ENCODE measurements at places on chromosomes 4 and X.

DNA sequence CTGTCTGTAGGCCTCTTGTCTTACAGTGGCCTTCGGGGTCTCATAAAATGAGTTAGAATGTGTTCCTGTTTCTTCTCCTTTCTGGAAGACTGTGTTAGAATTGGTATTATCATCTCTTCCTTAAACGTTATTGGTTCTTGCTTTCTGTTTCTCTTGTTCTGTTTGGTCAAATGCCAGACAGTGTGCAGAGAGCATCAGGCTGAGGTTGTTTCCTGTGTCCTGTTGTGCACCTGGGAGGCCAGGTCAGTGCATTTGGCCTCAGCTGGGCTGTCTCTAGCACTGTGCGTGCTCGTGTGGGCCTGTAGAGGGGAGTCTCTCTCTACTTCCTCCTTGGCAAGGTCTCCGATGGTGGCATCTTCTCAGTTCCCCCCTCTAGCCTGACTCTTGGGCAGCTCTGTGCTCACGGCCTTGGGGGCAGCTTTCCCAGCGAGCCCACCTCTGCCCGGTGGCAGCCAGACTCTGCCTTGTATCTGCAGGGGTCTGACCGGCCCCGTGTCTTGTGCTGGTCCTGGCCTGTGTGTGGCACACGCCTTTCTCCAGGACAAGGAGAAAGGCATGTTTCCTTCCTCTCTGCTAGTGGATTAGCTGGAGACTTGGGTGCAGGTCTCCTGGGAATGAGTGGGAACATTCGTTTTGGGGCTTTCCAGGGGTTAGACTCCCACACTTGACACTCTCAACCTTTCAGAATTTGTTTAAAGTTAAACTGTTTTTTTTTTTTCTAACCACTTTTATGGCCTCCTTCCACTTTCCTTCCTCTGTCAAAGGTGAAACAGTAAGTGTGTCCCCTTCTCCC, 62.3 kb downstream of the FAM193A start:
- DNase-seq = no peak

- DNase-seq = no peak
Measured at GRCh38 chr4:24112466-24112865, 222.6 kb upstream of the PPARGC1A start.

GRCh38 chrX:73817393-73818199, 254.6 kb downstream of the CHIC1 start:
- no peak for DNase-seq

- DNase-seq = no peak
Measured at GRCh38 chr4:113440371-113440770, 321.2 kb downstream of the CAMK2D start.

DNA sequence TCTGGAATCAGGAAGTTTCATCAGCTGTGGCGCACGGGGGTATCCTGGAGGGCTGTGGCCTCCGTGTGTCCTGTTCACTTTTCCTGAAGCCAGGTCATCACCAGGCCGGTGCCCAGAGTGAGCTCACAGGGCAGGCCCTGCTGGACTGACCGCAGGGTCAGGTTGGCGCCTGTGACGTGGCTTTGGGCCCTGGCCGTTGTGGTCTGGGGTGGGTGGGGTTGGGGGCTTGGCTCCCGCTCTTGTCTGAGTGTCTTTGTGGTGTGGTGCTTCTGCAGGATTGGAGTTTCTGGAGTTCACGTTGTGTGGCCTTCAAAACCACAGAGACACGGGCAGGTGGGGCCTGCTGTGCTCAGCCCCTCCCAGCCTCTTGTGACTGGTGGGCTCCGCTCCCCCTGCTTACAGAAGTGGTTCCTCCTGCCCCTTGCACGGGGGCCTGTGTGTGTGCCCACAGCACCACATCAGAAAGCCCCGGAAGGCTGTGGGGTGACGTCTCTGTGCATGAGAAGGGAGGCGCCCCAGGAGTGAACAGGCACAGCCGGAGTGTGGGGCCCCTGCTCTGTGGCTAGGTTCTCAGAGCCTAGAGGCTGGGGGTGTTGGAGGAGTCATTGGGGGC, 9.5 kb downstream of the RGS12 start:
- peak; percentile 62 for DNase-seq

- DNase-seq = no peak
Measured at GRCh38 chr4:111639120-111639690, 506.0 kb upstream of the FAM241A start.

GRCh38 chrX:6961286-6962005, 186.1 kb upstream of the STS start:
- DNase-seq = no peak

DNA sequence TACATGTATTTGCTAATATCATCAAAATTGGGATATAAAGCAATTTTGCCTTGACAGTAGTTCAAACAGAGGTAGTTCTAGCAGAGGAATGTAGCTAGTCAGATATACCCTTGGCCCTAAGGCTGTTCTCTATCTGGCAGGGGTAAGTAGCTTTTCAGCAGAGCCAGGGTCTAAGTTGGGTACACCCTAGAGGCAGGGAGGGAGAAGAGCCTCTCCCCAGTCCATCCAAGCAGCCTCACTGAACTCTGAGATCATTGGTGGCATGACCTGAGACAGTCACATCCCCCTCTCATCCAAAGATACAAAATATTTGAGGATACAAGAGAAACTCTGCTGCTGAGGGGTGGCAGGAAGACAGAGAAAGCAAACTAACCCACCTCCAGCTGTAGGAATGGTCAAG, 343.7 kb downstream of the DHX15 start:
- no peak for DNase-seq

- no peak for DNase-seq
Measured at GRCh38 chr4:72975488-72975784, 94.1 kb downstream of the COX18 start.

DNA sequence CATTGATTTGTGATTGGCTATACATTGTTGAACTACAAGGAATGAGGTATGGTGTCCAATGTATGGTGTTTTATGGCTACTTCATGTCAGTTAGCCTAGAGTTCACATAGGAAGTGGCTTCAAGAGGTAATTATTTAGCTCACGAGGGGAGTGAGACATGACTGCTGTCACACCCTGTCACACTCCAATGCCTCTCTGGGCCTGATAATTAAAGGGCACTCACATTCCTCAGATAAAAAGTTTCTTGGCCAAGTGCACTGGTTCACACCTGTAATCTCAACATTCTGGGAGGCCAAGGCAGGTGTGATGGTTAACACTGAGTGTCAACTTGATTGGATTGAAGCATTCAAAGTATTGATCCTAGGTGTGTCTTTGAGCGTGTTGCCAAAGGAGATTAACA, 65.0 kb upstream of the DDX60 start:
- no peak for DNase-seq
